ENCODE measurements at places on chromosomes 2 and 18. TPM values are rescaled to one million over a fixed set of nuclear protein-coding genes. Genes with fewer than 3 reads are reported as not detected.

PROM2 gene
- total RNA-seq = not detected

SERPINB13 gene
- not detected for total RNA-seq

FANCL gene
- 9.0 TPM for total RNA-seq

DHRS9 gene
- total RNA-seq = not detected

TMEM169 gene
- 0.83 TPM for total RNA-seq

SLC5A7 gene
- not detected for total RNA-seq

PDE1A gene
- 0.90 TPM for total RNA-seq

TMEM247 gene
- total RNA-seq = not detected

GAREM1 gene
- total RNA-seq = 2.3 TPM

OSR1 gene
- total RNA-seq = 12.4 TPM

RNASEH1 gene
- 23.7 TPM for total RNA-seq

TTC31 gene
- total RNA-seq = 9.2 TPM

AGBL5 gene
- 22.8 TPM for total RNA-seq

POU3F3 gene
- not detected for total RNA-seq

CDH20 gene
- total RNA-seq = not detected

LPIN2 gene
- 21.9 TPM for total RNA-seq

PSMA8 gene
- total RNA-seq = not detected

SRD5A2 gene
- not detected for total RNA-seq

CDCA7 gene
- 12.0 TPM for total RNA-seq

DLX2 gene
- not detected for total RNA-seq

RAMP1 gene
- 19.2 TPM for total RNA-seq

CROCC2 gene
- total RNA-seq = not detected

DNAJC27 gene
- 2.0 TPM for total RNA-seq

CXCR1 gene
- not detected for total RNA-seq

XIRP2 gene
- total RNA-seq = 0.28 TPM

MIB1 gene
- total RNA-seq = 83.6 TPM

KIAA2012 gene
- under 0.01 TPM for total RNA-seq

CDKL4 gene
- not detected for total RNA-seq

TMEM17 gene
- total RNA-seq = 1.3 TPM

ACMSD gene
- not detected for total RNA-seq

MYO5B gene
- total RNA-seq = 0.56 TPM

LYG2 gene
- total RNA-seq = not detected

EFHD1 gene
- not detected for total RNA-seq

TMEM150A gene
- total RNA-seq = 4.8 TPM

VSNL1 gene
- 0.28 TPM for total RNA-seq

IAH1 gene
- 58.6 TPM for total RNA-seq

FBXO48 gene
- 0.18 TPM for total RNA-seq

SLC4A5 gene
- not detected for total RNA-seq

MFSD6 gene
- total RNA-seq = 8.1 TPM

IL36A gene
- not detected for total RNA-seq

TUBA4B gene
- not detected for total RNA-seq

RGPD3 gene
- 0.18 TPM for total RNA-seq

PUM2 gene
- 35.6 TPM for total RNA-seq

ETAA1 gene
- 8.1 TPM for total RNA-seq
